T-helper 17 cell (primary cell): ENCODE measurements at places on chromosomes 5 and 9.

DNA sequence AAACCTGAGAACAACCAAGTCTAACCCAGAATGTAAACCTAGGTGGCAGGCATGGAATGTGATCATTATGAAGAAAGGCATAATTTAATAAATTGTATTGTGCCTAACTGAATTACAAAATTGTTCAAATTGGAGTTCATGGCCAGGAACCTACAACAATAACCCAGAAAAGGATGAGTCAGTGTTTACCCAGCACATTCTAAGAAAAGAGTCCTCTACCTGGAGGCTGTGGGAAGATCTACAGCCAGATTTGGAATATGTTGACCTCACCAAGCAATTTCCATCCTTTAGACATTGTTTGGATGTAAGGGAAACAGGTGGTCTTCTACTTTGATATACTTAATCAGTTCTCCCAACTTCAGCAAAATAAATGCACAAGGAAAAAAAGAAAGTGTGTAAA, 152.2 kb downstream of the TMEM161B start:
- DNase-seq: no peak

- peak; percentile 66 for DNase-seq
These were observed 28.8 kb upstream of the MGAT1 start for GRCh38 chr5:180831139-180832093.

DNA sequence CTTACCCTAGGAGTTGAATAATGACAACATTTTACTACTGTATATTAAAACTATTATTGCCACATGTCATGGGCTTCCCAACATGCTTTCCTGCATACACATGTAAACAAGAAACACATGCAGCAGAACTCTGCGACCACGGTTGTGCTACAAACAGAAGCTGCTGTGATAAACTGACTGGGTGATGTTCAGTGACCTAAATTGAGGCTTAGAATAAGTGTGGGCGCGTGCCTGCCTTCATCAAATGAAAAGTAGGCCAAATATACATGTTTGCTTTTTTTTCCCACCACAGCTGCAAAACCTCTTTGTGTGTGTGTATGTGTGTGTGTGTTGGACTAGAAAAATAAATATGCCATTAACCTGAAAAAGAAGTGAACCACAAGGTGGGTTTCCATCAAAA, 1202.1 kb downstream of the PTPRD start:
- no peak for DNase-seq

- no peak for DNase-seq
These were observed 73.7 kb upstream of the MTAP start for GRCh38 chr9:21728781-21729180.

DNA sequence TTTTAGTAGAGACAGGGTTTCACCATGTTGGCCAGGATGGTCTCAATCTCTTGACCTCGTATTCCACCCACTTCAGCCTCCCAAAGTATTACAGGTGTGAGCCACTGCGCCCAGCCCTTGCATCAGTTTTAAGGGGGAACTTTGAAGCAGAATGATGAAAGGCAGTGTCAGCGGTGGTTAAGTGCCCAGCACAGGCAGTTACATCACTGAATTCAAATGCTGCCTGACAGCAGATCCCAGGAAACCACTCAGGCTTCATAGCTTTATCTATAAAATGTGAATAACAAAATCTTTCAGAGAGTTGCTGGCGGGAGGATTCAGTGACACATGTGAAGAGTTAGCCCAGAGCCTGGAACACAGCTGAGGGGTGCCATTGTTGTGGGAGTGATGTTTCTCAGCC, 26.5 kb downstream of the FGF1 start:
- no peak for DNase-seq

DNA sequence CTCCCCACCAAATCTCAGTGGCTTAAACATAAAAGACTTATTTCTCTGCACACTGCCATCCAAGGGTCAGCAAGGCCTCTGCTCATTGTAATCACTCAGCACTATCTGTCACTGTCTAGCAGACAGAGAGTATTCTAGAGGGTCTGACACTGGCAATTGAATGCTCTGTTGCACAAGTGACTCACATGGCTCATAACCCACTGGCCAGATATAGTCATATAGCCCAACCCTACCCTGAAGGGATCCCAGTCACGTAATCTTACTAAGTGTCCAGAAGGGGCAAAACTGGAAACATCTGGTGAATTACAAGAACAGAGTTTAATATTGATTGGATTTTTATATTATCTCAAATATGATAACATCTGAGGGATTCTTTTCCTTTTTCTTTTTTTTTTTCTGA, 80.7 kb downstream of the TSSK1B start:
- DNase-seq: no peak

GRCh38 chr9:87880116-87880515, 2.6 kb upstream of the SPATA31E1 start:
- DNase-seq: no peak

- no peak for DNase-seq
These were observed 615.0 kb upstream of the CHD1 start for GRCh38 chr5:99543841-99544240.

DNA sequence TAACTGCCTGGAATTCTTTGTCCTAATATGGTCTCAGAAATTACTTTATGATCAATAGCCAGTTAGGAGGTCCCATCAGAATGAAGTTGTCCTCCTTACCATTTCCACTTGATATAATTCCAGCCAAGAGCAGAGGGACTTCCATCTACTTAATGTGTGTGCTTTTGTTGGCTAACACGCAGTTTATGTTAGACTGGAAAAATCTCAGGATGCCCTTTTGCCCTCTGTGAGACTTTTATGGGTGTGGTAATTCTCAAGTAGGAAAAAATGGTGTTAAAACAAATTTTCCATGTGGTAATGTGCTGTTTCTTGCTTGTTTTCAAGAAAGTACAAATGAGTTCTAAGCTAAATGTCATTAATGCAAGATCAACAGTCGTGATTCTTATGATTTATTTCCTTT, 327.1 kb downstream of the MTRR start:
- DNase-seq: no peak

DNA sequence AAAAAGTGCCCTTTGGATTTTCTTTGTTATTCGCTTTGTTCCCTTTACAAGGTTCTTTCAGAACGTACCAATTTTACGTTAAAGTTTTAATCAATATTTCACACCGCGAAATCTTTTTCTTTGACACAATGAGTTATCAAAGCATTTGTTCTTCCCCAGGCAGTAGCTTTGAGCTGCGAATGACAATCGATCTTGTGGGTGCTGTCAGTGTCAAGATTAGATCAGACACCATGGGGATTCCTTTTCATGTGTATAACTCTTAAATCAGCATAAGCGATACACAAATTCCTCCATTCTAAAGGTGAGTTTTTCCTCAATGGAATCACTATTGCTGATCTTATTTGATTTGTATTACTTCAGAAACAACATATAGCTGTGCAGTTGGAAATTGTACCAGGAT, 145.5 kb downstream of the ST8SIA4 start:
- DNase-seq: no peak

DNA sequence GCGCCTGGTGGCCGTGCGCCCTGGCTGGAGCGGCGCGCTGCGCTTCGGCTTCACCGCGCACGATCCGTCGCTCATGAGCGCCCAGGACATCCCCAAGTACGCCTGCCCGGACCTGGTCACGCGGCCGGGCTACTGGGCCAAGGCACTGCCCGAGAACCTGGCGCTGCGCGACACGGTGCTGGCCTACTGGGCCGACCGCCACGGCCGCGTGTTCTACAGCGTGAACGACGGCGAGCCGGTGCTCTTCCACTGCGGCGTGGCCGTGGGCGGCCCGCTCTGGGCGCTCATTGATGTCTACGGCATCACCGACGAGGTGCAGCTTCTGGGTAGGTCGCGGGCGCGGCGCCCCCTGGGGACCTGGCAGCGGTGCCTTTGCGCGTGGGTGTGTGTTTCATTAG, 28.9 kb downstream of the NEURL1B start:
- no peak for DNase-seq

GRCh38 chr5:92917044-92917443, 664.0 kb downstream of the NR2F1-AS1 start:
- DNase-seq: no peak

- DNase-seq: no peak
These were observed 7.6 kb downstream of the MAP3K1 start for GRCh38 chr5:56822981-56823380.

DNA sequence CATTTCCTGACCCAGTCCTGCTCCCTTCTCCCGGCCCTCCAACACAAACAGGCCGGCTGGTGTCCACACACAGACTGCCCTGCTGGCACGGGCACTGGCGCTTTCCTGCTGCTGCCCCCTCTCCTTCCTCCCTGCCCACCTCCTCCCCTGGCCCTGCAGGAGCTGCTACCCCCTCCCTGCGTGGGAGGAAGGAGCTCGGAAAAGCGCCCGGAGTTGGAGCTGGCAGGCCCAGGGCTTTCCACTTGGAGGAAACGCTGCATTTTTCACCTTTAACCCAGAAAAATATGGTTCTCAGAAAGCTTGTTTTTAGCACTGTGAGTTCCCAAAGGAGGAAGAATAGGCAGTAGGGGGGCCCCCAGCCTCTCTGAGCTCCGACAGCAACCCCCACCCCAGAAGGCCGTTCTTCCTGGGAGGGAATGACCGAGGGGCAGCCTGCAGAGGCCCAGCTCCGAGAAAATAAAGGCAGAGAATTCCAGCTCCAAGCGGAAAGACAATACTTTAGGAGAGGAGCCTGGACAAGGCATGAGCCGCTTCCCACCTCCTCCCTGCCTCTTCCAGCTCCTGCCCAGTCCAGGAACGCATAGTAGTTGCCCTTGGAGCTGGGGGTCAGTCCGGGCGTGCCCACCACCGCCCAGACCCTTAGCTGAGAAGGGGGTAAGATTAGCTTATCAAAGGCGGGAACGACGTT, 88.9 kb downstream of the LIFR start:
- no peak for DNase-seq

DNA sequence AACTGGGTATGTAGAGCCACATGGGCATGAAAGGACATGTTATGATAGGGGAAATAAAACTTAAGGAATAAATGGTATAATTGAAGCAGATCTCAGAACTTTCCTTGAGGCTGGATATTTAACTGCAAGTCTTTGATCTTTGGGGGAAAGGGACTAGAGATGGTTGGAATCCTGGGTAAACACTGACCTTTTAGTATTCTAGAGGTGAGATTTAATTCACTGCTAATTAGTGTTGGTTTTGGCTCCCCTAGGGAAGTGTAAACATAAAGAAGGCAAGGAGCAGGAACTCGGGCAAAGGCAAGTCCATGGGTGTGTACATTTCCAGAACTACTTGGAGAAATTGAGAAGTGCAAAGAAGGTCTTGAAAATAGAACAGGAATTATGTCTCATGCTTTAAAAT, 16.6 kb downstream of the NIM1K start:
- DNase-seq: no peak

- no peak for DNase-seq
These were observed 4.7 kb downstream of the PHYKPL start for GRCh38 chr5:178227929-178228328.

- no peak for DNase-seq
These were observed 15.2 kb upstream of the PHYKPL start for GRCh38 chr5:178247481-178248456.

DNA sequence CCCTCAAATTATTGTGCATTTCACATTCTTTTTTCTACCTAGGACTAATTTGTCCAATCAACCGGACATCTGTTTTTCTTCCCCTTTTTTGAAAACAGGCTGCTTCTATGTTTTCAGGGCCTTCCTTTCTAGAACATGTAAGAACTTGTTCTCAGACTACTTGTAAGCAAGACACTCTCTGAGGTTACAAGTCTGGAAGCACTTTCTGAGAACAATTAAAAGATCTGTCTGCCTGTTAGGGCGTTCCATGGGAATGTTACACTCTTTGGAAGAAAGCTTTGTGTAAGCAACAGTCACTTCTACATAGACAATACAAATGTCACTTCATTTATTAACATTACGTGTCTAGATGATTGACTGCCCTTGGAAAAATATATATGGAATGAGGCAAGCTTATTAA, 50.9 kb upstream of the HSPB3 start:
- DNase-seq: no peak

GRCh38 chr5:162801235-162801634, 636.2 kb upstream of the CCNG1 start:
- DNase-seq: no peak

GRCh38 chr5:113133211-113133975, 156.8 kb downstream of the DCP2 start:
- no peak for DNase-seq

GRCh38 chr9:4690144-4690543, 10.8 kb downstream of the CDC37L1 start:
- no peak for DNase-seq

- DNase-seq: no peak
These were observed 25.7 kb downstream of the PIP5K1B start for GRCh38 chr9:68730570-68731235.

GRCh38 chr5:123441408-123441807, 18.2 kb upstream of the CEP120 start:
- DNase-seq: no peak

DNA sequence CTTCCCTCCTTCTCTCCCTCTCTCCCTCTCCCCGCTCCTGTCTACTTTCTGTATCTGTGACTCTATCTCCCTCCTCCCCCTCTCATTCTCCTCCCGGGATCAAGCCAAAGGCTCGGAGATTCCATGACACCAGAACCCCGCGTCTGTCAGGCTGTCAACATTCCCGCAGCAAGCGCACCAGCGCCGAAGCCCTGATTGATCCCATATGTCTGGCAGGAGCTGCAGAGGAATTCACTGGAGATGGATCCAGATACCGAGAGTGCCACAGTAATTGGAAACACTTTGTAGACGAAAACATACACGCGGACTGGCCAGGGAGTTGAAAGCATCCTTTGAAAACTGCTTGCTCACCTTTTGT, 300 bp upstream of the SVEP1 start:
- DNase-seq: no peak

DNA sequence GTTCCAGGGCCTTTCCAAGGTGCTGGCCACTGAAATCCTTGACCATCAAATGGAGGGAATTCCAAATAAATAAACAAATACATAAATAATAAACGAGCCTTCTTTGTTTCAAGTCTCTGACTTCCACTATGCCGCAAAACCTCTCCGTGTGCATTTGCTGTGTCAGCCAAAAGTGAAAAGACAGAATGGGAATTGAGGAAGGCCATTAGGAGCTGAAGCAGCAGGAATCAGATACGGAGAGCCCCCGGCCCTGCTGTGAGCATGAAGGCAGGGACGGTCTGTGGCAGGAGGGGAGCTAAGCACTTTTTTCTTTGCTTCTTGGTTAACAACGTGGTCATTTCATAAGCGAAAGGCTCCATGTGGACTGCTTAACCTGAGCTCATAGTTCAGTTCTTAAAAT, 26.1 kb downstream of the PLPPR1 start:
- DNase-seq: no peak

DNA sequence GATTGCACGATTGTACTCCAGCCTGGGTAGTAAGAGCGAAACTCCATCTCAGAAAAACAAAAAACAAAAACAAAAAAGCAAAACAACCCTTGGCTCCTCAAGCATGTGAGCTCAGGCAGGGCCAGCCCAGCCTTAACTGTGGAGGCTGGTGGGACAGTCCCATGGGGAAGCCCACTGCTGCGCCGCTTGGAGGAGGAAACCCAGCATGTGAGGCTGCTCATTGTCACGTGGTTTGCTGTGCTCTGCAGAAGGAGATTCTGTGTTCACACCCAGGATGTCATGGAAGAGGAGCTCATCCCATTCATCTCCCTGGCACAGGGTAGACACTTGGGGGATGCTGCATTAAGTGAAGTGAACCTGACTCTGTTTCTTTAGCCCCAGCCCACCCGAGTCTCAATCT, 4.0 kb downstream of the ZBED3 start:
- DNase-seq: no peak
